T follicular helper cell (primary cell): ENCODE measurements at places on chromosomes 7 and 10.

GRCh38 chr7:150791746-150792452 lies 8.3 kb downstream of the TMEM176B start:
- DNase-seq = no peak

- no peak for DNase-seq
Measured at GRCh38 chr10:106788982-106789381, 375.5 kb downstream of the SORCS1 start.

GRCh38 chr7:152865461-152865860 lies 105.9 kb downstream of the ACTR3B start:
- DNase-seq = no peak

DNA sequence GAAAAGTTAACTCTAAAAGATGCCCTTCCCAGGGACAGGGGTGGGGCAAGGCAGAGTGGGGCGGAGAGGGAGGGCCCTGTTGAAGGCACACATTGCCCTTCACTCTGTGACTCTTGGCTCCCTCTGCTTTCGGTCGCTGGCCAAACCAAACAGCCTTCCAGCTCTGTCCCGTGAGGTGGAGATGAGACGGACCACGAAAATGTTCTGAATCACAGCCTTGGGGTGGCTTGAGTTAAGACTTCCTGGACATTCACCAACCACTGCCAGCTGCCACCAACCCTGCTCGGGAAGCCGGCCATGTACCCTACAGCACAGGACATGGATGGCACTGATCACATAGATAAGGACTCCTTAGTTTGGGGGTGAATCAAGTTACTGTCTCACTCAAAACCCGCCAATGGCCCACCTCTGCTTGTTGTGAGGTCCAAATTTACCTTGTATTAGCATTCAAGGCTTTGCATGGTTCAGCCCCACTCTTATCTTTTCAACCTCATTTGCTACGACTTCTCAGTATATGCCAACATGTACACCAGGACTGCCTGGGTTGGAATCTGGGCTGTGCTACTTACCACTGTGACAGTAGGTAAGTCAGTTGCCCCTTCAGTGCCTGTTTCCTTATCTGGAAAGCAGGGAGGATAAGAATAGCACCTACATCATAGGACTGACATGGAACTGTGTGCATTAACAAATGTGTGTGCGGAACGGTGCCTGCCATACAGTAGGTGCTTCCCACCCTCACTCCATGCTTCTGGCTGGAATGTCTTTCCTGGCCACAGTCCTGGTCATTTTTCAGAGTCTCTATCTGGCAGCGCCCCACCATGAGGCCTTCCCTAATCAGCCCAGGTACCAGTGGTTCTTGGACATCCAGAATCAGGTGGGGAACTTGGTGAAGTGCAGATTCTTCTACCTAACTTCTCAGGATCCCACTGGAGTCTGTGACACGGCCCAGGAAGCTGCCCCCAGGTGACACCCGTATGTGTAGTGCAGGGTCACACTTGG lies 28.0 kb downstream of the ITPRIP start:
- no peak for DNase-seq

- no peak for DNase-seq
Measured at GRCh38 chr7:155702616-155703015, 58.2 kb downstream of the RBM33 start.

GRCh38 chr10:97050205-97050745 lies 135.5 kb downstream of the SLIT1 start:
- no peak for DNase-seq
